ENCODE measurements at places on chromosomes 3 and 15.

DNA sequence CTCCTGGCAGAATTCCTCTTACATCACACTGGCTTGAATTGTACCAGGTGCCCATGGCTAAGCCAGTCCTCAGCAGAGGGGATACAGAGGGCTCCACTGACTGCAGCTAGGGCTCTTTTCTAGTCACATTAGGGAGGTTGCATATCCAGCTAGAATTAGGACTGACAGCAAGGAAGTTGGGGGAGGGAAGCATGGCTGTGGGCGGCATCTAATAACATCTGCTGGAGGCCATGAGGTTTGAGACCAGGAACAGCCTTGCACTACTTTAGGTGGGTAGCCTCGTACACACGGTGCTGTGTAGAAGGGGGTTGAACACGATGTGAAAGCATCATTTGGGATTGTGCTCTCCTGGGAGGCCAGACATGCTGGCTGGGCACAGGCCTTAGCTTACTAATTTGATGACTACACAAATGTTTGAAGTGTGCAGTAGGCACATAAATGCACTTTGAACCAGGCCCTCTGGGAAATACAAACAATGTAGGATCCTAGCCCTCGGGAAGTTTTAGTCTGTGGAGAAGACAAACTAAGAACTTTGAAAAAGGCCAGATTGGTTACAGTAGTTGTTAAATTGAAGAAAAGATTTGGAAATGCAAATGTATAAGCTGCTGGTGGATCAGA, 30.2 kb downstream of the CHCHD6 start:
- DNase-seq: no peak

DNA sequence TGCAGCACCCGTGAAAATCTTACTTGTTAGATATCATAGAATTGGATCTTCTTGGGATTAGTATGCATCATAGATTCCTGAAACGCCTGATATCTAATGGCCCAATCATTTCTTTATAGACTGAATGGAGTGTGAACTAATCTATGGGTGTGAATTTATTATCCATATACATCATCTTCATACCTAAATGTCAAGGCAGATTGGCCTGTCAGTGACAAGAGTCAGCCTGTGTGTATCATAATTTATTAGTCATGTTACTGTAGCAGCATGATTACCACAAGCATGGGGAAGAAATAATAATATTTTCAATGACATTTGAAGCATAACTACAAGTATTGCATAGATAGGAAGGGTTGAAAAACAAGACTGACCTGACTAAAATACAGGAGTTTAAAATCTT, 235.8 kb downstream of the RAP2B start:
- DNase-seq: no peak

GRCh38 chr15:64044300-64045100, 1.8 kb downstream of the DAPK2 start:
- no peak for DNase-seq

DNA sequence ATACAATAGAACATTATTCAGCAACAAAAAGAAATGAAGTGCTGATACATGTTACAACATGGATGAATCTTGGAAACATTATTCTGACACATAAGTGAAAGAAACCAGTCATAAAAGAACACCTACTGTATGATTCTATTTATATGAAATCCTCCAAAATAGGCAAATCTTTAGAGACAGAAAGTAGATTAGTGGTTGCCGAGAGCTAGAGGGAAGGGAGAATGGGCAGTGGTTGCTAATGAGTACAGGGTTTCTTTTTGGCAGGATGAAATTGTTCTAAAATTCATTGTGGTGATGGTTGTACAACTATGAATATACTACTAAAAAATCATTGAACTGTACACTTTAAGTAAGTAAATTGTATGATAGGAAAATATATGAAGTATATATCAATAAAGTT, 6.3 kb upstream of the LRRC58 start:
- no peak for DNase-seq

DNA sequence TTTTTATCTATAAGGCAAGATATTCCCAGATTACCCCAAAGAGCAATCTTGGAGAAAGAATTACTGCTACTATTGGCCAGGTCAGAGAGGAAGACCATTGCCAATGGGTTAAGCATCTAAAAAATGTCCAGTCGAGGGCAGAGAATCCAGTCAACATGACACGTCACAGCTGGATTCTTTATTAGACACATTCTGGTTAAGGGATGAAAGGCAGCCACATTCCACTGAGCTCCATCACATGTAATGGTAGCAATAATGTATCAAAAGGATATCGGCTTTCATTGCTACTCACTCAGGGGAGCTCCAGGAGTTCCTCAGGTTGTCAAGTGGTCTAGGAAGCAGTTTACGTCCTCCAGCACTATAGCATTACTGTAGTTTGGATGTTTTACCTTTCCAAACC, 421.1 kb downstream of the PLOD2 start:
- DNase-seq: peak; percentile 1

DNA sequence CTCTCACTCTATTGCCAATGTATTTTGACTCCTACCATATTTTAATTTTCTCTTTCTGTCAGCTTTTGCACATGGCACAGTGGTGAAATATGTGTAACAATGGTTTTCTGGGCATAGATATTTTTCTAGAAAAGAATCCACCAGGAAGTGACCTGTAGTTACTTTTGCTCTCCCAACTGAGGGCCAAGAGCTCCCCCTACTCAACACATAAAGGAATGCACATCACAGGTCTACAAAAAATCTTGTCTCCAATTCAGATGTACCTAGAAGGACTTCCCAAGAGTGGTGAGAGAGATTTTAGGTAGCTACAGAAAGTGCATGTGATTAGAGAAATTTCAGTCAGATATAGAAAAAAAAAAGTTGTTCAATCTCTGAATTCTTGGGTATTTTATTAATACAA, 15.6 kb downstream of the CPA3 start:
- DNase-seq: no peak

DNA sequence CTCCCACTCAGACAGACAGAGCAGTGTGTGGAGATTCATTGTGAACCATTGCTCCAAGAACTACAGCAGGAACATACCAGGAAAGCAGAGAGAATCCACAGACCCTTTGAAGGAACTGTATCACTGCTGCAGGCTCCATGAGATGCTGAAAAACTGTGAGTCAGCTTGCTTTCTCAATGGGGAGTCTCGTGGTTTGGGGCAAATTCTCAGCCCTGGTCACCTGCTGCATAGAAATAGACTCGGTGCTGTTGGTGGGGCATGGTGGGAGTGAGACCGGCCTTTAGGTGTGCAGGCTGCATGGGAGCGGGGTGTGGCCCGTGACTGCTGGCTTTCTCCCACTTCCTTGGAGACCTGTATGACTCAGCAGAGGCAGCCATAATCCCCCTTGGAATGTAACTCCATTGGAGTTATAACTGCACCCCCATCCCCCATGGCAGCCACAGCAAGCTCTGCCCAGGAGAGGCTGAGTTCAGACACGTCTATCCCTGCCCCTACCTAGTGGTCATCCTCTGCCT, 35.6 kb downstream of the ALCAM start:
- peak; percentile 41 for DNase-seq

GRCh38 chr3:194875581-194876402, 190.1 kb downstream of the FAM43A start:
- peak; percentile 9 for DNase-seq

DNA sequence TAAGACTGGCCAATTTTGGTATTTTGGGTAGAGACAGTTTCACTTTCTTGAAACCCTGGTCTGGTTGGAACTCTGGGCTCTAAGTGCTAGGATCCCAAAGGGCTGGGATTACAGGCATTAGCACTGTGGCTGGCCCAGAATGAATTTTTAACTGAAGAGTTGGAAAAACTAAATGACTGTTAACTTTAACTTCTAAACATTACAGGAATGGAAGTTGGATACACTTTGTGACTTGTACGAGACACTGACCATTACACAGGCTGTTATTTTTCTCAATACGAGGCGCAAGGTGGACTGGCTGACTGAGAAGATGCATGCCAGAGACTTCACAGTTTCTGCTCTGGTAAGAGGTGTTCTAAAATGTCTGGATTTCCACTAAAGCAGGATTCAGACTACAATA, 3.5 kb downstream of the EIF4A2 start:
- no peak for DNase-seq

- DNase-seq: no peak
Observed at GRCh38 chr15:86488046-86488445, 408.4 kb downstream of the AGBL1 start.

DNA sequence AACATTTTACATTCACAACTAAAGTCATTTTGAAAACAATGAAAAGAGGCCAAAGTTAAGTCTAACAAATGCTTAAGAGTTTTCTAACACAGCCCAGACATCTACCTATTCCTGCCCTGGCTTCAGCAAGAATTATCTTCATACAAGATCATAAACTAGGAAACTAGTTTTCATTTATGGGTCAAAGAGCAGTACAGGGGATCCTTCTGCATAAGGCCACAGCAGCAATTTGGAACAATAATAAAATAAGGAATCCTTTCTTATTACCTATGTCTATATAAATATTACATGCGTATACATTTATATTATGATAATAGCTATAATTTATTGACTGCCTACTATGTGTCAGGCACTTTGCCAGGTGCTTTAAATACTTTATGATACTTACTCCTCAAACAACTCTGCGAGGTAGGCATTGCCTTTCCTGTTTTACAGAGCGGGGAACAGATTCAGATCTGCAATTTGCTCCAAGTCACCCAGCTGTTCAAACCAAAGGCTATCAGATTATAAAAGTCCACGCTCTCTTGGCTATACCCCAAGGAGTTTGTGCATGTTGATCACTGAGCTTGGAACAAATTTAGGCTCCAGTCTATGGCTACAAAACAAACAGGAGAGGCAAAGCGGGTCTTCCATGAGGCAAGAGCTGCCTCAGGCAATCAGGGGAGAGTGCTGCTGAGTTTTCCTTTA, 196.4 kb downstream of the RORA start:
- DNase-seq: peak; percentile 33

- DNase-seq: no peak
Observed at GRCh38 chr3:194664857-194665256, 7.1 kb downstream of the LSG1 start.

GRCh38 chr15:99442252-99442897, 123.4 kb upstream of the MEF2A start:
- DNase-seq: peak; percentile 96

DNA sequence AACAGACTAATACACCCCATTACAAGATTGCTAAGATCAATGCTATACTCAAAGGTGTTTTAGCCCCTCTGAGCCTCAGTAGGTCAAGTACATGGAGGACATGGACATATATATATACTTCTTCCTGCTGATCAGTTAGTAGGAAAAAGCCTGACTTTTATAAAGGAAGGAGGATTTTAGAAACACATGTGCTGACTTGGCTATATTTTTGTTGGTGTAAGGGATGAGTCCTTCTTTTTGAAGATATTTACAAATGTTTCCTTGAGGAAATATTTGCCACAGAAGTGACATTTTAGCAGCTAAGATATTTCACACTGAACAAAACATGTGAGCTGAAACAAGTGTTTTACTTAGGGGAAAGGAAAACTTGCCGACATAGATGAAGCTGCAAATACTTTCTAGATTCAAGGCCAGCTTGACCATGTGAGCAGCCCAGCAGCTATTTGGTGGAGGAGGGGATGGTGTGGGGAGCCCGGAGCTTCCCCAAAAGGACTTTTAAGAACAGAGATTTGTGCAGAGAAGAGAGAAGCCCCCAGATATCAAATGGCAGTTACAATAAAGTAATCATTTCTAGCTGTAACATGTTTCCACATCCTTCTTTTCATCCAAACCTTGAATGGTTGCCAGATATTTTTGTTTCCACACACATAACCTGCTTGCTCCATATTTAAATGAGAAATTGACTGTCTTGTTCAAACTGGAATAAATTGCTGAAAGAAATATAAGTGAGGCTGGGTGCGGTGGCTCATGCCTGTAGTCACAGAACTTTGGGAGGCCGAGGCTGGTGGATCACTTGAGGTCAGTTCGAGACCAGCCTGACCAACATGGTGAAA, 111.7 kb upstream of the NR2F2 start:
- DNase-seq: no peak

DNA sequence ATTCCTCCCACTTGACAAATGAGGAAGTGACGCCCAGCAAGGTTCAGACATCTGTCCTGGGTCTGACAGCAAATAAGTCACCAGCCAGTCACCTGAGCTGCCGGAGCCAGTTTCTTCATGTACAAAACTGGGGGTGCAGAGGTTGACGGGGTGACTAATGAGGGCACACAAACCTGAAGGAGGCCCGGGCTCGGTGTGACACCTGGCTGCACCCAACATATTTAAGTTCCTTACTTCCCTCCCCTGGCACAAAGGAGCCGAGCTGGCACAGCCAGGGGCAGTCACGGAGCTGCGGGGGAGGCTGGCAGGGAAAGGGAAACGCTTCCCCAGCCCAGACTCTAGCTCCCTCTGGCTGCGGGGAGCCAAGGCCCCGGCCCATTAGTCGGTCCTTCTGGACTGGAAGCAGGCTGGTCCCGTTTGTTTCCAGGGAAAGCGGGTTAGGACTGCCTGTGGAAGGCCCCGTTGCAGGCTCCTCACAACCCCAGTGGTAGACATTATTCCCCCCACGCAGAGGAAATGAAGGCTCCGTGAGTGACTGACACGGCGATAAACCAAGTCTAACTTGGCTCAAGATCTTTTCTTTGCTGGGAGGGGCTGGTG, 2.3 kb downstream of the FBXL22 start:
- peak; percentile 18 for DNase-seq

- no peak for DNase-seq
Observed at GRCh38 chr15:74959586-74959939, 3.0 kb upstream of the RPP25 start.

DNA sequence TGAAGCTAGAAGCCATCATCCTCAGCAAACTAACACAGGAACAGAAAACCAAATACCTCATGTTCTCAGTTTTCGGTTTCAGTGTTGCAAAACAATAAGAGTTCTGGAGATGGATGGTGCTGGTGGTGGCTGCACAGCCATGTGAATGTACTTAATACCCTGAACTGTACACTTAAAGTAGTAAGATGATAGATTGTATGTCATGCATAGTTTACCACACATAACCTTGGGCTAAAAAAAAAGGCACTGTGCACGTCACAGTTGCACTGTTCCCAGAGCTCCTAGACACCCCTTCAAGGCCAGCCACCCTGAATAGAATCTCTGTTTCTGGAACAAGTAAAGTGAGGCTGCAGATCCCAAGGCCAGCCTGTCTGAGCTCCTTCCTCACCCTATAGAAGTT, 243.3 kb upstream of the IGF1R start:
- no peak for DNase-seq

GRCh38 chr3:94564247-94564646, 501.4 kb downstream of the NSUN3 start:
- DNase-seq: no peak

GRCh38 chr3:150527464-150528255, 18.6 kb downstream of the SERP1 start:
- no peak for DNase-seq

DNA sequence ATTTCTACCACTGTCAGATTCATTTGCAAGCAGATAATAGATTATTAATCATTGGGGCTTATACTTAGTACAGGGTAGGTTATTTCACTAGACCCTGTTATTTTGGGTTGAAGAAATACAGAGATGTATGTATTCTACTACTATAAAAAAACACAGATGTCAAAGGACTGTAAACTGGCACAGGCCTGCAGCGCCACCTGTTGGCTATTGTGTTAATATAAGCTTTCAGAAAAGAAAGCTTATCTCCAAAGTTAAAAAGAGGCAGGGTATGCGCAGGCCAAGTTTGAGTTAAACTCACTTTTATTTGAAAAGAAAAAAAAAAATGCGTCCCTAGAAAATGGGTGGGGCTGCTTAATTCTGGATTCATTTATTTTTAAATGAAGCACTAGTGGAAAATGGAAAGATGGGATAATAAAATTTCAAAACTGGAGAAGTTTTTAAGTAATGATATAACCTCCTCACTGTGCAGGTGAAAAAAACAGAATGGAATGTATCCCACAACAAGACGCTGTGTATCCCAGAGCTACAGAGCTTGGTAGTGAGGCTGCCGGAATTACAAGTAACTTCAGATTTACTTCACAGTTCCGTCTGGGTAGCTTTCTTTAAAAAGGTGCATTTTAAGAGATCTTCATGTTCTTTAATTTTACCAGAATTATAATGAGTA, 407.2 kb upstream of the TGFBR2 start:
- peak; percentile 64 for DNase-seq
